ENCODE measurements at places on chromosomes 2 and 18.

GRCh38 chr2:236749346-236749745 lies 179.7 kb downstream of the ACKR3 start:
- DNase-seq, result peak; percentile 85

DNA sequence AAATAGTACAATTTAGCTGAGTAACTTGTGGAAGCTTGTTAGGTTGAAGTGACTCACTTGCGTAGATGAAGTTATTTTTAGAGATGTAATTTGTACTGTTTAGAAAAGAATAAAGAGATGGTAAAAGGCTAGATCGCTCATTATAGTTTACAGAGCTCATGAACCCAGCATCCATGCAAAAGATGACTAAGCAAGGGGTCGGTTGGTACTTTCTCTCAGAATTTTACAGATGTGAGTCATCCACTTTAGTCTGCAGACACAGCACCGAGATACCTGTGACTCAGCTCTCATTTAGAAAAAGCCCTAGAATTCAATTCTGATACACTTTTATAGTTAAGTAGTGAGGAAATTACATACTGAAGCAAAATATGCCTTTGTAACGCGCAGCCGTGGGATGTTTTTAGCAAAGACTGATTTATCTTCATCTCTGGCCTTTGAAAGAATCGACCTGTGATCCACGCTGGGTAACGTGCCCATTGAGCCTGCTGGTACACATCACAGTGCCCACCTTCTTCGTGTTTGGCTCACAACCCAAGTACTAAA lies 116.5 kb upstream of the FOSL2 start:
- peak; percentile 99 for DNase-seq

- peak; percentile 8 for DNase-seq
Measured at GRCh38 chr2:179262077-179262660, 2.5 kb downstream of the SESTD1 start.

- DNase-seq, result no peak
Measured at GRCh38 chr2:102843764-102844443, 82.1 kb downstream of the TMEM182 start.

DNA sequence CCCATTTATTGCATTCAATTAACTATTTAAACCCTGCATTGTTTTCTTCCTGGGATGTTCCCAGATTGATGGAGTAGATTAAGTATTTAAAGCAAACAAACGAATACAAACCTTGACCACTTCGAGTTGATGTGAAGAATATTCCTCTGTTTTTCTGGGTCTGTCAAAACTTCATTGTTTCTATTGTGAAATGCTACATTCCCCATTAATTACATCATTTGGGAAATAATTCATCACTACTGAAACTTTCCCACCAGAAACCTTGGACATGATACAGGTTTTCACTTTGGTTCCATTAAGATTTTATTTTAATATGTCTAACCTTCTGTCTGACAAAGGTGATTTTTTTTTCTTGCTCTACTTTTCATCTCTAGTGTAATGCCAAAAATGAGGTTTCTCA lies 365.1 kb upstream of the ETAA1 start:
- DNase-seq, result no peak

GRCh38 chr2:202032846-202033316 lies 774 bp upstream of the FZD7 start:
- peak; percentile 47 for DNase-seq

DNA sequence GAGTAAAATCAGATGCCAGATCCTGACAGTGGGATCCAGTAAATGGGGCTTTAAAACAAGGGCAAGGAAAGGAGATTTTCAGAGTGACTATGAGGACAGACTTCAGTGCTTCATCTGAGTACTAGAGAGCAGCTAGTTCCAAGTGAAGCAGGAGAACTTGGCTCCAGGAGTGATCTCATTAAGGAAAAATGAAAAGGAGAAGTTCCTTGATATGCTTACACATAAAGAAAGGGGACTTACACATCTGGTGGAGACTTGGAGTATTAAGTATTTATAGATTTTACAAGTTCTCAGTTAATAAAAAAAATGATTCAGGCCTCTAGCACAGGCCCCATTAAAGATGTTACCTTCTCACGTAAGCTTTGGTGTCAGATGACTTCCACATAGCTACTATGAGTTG lies 105.8 kb downstream of the ICOS start:
- no peak for DNase-seq

- no peak for DNase-seq
Measured at GRCh38 chr2:44671916-44672315, 269.6 kb upstream of the SIX3 start.

- DNase-seq, result no peak
Measured at GRCh38 chr2:100791294-100791935, 28.5 kb upstream of the NPAS2 start.

GRCh38 chr2:160478660-160479059 lies 14.9 kb downstream of the RBMS1 start:
- no peak for DNase-seq

DNA sequence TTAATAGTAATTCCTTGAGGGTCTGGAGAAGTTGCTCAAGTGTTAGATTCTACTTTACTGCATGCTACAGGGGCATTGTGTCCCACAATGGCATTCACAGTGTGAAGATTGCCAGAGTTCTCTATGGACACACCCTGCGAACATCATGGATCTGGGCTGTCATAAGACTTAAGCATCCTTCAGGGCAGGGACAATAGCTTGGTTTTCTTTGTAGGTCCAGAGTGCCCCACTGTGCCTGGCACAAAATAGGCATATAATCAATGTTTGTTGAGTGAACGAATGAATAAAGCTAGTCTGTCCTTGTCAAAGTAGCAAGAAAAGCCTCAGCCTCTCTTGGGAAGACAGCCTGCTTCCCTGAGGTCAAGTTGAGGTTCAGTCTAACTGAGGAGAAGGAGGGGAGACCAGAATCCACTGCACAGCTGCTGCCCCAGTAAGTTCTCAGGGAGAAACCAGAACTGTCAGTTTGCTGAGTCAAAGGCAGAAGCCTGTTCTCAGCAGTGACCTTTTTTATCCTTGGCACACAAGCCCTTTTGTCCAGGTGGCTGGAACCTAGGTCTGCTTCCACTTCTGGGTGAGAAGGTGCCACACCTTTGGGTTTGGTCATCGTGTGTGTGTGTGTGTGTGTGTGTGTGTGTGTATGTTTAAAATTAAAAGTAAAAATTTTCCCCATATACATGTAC lies 15.0 kb downstream of the INPP4A start:
- DNase-seq, result no peak

DNA sequence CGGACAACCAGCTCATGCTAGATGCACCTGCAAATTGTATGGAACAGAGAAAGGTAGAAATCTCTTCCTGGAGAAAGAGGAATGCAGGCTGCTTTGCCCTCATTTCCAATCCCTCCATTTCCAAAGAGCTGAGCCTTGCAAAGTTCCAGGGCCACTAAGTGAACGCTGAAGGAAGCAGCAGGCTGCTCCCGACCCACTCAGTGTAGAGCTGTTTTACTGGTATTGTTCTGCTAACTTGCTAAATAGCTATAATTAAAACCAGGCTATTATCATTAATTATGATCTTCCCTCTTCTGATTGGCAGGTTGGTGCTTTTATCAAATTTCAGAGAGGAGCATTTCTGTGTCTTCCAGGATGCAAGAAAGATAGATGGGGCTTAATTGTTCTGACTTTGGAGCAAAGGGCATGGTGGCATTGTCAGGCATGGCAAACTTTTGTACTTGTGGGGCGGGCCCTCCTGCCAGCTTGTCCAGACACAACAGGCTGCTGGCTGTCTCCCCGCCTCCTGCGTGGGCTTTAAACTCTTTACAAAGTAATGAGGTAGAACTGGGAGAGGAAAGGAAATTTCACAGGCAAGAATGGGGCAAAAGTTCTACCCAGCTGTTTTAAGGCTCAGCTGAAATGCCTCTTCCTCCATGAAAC lies 40.2 kb downstream of the ALK start:
- no peak for DNase-seq

- peak; percentile 80 for DNase-seq
Measured at GRCh38 chr18:59910967-59911366, 11.2 kb downstream of the PMAIP1 start.

- no peak for DNase-seq
Measured at GRCh38 chr2:74191596-74192380, 6.6 kb upstream of the MTHFD2 start.

DNA sequence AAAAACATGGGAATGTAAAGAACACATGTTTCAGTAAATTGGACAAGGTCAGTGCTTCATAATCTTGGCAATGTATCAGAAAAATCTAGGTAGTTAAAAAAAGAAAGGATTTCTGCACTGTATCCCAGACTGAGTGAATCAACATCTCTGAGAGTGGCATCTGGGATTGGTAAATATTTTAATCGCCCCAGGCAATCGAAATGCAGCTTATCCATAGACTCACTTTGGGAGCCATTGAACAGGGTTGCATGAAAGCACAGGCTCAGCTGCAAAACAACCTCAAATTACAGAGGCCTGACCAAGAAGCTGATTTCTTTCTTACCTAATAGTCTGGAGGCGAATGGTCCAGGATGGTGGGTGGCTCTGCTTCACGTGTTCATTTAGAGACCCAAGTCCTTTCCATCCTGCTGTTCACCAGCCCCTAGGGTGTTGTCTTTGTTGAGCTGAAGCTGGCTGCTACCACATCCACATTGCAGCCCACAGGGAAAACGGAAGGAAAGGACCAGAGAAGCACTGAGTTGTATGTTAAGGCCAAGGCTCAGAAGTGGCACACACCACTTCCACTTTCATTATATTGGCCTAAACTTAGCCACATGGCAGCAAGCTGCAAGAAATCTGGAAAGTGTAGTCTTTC lies 59.0 kb downstream of the MOGAT1 start:
- no peak for DNase-seq

- no peak for DNase-seq
Measured at GRCh38 chr2:10036095-10036884, 7.1 kb upstream of the KLF11 start.

DNA sequence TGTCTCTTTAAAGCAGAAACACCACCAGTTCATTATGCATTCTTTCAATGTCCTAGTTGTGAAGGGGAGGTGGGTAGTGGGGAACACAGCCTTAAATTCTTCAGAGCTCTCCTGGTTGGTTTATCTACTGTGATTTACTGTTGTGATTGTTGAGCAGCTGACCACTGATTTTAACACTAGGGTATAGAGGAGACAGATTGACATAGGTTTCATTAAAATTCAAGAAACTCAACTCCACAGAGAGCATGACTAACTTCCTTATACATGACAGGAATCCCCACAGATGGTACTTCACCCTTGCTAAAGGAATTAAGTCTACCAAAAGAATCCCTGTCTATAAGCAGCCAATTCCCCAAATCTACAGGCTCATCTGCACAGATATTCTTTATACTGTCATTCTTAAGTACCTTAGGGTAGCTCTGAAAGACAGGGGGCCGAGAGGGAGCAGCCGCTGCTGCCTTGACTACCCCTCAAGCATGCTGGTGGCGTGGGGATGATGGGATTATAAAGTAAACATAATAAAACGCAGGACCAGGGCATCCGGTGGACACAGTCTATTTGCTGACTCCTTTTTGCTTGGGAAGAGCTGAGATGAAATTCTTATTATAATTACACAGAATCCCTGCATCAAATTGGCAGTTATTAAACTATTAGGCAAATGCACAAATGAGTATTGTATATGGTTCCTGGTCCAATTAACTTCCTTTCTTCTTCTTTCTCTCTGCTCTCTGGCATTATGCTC lies 1377.6 kb upstream of the PIK3C3 start:
- peak; percentile 91 for DNase-seq

DNA sequence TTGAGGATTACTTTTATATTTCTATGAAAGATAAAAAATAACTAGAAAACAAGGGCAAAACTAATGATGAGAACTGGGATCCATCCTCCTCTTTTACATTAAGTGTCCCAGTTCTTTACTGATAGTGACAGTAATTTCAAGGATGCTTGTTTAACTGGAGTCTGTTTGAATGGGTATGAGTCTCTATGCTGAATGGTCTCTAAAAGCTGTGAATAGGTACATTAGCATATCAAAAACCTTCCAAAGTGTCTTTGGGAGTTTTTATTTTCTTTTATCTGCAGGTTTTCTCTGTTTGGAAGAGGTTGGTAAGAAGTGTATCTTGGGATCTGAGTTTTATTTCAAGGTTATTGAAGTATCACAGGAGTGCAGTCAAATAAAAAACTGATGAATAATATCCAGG lies 30.0 kb downstream of the DSEL start:
- no peak for DNase-seq

DNA sequence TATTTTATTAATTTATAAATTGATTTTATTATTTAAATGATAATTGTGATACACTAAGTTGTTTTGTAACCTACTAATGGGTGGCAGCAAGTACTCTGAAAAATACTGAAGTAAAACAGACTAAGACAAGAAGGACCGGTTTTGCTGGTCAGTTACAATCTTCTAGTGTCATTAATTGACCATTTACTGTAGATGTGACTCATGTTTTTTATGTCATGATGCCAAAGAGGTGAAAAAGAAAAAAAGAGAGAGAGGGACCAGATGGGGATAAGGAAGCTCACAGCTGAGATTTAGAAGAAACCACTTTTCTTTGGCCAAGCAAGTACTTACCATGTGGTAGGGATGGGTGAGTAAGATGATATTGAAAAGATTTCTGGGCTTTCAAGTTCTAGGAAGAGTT lies 955.8 kb upstream of the LRRTM1 start:
- no peak for DNase-seq

DNA sequence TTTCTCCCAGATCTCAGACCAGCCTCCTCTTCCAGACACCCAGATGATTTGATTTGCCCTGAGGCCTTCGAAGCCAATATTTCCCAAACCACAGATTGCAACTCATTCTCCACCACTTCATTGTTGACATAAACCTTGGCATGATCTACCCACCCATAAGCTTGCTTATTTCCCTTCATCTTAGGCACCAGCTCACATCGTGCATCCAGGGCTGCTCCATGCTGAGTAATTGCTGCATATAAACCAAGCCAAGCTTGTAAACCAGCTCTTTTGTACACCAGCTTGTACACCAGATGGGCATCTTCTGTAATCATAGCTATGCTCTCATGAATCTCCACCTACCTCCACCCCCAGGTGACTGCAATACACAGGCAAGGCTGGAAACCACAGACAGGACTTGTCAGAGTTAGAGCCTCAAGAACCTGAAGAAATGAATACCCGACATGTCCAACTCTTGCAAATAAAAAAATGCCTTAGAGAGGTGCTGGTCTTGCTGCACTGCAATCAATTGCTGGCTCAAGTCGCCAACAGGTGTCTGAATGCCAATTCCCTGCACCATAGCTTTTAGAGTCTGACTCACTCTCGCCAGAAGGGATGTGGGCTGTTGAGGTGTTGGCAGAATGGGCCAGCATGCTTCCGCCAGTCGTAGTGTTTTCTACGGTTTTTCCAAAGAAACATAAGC lies 31.5 kb downstream of the TRABD2A start:
- no peak for DNase-seq

GRCh38 chr2:11762799-11763461 lies 16.5 kb downstream of the LPIN1 start:
- DNase-seq, result no peak

GRCh38 chr18:9782073-9782857 lies 74.2 kb downstream of the RAB31 start:
- peak; percentile 92 for DNase-seq

DNA sequence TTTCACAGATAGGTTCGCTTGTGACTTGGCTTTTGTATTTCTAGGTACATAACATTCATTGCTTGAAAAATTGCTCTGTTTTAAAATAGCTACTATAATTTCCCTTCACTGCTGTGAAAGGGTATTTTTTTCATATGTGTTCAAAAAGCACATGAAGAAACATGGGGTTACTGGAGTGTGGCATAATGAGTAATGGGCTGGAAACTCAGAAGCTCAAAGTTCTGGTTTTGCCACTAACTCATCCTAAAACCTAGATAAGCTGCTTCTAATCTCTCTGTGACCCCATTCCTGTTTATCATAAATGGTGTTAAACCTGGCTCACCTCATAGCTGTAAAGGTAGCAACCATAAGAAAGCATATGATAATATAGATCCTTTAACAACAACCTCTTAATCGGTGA lies 319.3 kb downstream of the PTPRM start:
- no peak for DNase-seq
